GM03348 (cell line): ENCODE measurements at places on chromosomes 1 and 21.

- DNase-seq: peak; percentile 19
Measured at GRCh38 chr1:186925881-186926669, 97.3 kb downstream of the PLA2G4A start.

DNA sequence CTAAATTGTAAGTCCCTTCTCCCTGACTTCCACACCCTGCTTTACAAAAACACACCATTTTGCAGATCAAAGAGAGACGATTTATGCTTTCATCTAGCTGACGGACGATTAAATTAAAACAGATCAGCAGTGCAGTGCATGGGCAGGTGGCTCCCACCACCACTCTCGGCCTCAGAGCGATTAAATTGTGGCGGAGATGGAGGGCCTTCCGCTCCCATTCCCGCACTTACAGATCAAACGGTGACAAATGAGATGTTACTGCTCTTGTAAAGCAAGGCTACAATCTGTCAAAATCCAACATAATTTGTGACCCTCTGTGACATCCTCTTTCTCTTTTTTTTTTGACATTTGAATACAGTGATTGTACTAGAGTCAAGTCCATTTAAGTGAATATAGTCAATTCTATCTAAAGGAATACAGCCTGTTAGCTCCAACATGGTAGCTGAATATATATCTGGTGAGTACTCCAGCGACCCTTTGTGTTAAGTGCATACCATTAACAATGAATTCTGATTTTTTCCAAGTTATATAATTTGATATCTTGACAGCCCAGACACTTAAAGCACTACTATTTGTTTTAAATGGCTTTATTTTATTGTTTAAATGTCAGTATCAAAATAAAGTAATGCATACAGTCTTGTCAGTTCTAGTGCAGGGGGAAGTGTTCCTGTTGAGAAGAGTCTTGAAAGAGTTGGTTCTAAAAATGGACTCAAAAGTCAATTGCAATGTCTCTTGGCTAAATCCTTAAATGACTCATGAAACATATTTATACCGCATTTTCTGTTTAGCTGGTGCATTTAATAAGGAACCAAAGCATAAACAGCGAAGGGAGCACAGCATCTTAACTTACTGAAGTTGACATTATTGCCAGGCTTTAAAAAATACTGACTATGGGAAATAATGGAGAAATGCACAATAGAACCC is 109.0 kb downstream of the ESRRG start:
- no peak for DNase-seq

DNA sequence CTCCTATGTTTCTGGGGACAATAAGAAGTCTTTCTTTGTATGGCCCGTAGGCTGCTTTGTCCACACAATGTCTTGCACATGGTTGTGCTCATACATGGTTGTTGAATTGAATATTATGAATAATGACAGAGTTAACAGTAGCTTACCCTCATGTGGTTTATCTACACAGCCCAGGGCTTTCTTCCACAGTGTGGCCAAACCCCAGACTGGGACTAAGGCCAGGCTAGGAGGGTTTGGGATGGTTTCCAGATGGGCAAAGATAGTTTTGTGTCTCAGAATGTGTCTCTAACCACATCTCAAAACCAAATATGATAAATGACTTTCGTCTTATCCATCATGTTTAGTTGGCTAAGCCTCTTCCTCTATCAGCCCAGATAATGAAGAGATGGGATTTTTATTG is 65.2 kb downstream of the CACNA1E start:
- DNase-seq: no peak

DNA sequence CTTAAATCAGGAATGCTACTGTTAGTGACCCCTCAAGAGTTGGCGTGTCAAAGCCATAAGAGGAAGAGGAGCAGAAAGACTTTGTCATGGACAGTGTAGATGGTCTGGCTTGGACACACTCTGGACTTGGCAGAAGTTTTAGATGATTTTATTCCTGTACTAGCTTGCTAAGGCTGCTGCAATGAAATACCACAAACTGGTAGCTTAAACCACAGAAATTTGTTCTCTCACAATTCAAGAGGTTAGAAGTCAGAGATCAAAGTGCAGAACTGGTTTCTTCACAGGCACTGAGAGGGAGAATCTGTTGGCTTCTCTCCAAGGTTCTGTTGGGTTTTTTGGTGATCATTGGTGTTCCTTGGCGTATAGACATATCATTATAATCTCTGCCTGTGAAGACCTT is 869.8 kb upstream of the B3GALT2 start:
- no peak for DNase-seq

- DNase-seq: no peak
Measured at GRCh38 chr1:98110674-98111073, 189.8 kb upstream of the DPYD start.

DNA sequence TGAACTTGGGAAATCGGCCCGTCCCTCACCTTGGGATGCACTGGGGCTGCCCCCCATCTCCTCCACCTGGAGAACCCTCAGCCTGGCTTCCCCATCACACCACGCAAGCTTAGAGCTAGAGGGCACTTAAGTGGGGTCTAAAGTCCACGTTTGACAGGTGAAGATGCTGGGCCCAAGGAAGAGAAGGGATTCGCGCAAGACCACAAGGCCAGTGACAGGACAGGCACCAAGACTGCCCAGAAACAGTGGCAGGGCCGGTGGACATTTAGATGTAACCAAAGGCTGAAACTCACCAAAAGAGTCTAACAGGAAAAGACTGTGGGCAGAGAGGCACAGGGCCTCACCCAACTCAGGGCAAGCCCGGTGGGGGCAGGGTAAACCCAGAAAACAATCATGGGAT is 130.8 kb upstream of the EDN2 start:
- no peak for DNase-seq
